ENCODE measurements at places on chromosomes 3 and 15. TPM values are rescaled to one million over a fixed set of nuclear protein-coding genes. Genes with fewer than 3 reads are reported as not detected.

Gene TIMP4
- 0.51 TPM for total RNA-seq

- DNase-seq = no peak
Measured at GRCh38 chr3:132679911-132680310, 19.8 kb downstream of the UBA5 start.

DNA sequence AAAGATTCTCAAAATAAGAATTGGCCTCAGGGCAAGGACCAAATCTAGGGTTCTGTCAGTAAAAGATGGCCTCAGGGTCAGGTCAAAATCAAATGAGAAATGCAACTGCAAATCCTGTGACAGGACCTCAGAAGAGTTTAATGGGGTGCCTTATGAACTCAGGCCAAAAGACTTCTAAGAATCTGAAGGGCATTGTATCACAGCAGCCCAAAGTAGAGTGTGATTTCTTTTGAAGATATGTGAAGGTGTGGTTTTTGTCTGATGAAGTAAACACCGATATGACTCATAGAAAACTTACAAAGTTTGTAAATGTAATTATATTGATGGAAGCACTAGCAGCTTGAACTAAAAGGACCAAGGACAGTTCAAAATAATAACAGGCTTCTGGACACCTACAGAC, 966.1 kb downstream of the AGBL1 start:
- DNase-seq = no peak

DNA sequence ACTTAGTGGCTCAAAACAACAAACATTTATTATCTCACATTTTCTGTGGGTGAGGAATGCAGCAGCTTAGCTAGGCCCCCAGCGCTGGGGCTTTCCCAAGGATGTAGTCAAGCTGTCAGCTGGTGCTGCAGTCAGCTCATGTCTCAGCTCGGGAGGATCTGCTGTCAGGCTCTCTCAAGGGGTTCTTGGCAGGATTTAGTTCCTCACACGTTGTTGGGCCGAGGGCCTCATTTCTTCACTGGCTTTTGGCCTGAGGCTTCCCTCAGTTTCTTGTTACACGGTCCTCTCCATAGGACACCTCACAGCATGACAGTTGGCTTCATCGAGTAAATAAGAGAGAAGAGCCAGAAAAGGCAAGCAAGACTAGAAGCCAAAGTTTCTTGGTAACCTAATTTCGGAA, 13.7 kb upstream of the U2SURP start:
- DNase-seq = peak; percentile 41

- DNase-seq = no peak
Measured at GRCh38 chr3:190886945-190887344, 24.5 kb upstream of the GMNC start.

Gene LHFPL4
- under 0.01 TPM for total RNA-seq

- no peak for DNase-seq
Measured at GRCh38 chr3:106629215-106629832, 747.9 kb upstream of the CCDC54 start.

Gene TMOD2
- total RNA-seq = 19.1 TPM

DNA sequence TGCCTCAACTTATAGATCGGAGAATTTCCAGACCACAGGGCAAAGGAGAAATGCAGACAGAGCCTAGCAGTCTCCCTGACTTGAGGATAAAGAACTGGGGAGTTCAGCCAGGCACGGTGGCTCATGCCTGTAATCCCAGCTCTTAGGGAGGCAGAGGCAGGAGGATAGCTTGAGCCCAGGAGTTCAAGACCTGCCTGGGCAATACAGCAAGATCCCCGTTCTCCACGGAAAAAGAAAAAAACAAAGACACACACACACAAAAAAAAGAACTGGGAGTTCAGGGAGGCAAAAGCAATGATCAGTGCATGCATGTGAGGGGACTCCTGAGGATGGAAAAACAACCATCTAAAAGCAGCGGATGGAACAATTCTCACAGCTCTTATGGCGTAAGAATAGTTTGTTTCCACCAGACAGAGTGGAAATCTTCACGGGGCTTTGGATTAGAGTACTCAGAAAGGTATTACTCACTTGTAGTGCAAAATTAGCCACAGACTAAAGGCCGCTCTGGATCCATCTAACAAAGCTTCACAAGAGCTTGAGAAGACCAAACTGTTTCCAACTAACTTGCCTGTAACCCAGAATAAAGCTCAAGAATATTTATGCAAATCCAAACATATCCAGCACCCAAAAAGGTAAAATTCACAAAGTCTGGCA, 16.3 kb downstream of the SEC11A start:
- DNase-seq = no peak

DNA sequence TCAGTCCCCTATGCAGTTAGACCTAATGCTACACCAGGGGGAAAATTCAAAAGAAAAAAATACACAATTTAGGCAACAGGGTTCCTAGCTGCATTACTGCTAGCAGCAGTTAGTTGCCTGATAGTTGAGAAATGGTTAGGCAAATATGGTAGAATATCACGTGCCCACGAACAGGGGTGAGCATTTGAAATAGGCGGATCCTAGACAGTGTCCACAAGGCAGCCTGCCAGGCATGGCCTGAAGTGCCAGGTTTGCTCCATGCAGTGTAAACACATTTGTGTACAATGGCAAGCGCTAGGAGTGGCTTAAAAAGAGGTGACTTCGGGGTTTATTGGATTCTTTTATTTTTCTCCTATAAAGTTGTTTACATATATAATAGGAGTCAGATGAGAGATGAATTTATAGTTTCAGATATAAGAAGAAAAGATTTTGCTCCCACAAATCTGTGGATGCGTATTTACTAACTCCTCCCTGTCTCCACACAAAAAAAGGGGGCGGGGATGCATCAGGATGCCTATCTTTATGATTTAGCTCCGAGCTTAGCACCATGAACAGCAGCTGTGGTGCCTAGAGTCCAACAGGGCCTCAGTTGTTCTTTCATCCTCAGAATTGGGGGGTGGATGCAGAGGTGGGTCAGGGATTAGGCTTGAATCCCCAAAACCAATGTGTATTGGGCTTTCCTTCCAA, 3.9 kb upstream of the TGM4 start:
- DNase-seq = no peak

Gene FANCD2OS
- not detected for total RNA-seq

- no peak for DNase-seq
Measured at GRCh38 chr15:80026310-80026709, 33.2 kb upstream of the ZFAND6 start.

DNA sequence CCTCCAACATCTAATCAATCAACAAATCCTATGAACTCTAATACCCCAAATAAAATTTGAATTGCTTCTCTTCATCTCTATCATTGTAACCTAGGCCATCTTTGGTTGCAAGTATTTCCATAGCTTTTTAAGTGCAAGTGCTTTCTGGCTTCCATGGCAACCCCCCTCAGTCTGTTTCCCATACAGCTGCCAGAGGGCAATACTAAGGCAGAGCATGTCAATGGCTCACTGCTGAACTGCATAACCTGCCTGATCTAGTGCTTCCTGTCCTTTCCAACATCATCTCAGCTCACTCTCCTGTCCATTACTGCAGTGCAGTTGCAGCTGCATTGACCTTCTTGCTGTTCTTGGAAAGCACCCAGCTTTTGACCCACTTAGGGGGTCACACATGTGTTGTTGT, 198.4 kb downstream of the WNT5A start:
- DNase-seq = no peak

DNA sequence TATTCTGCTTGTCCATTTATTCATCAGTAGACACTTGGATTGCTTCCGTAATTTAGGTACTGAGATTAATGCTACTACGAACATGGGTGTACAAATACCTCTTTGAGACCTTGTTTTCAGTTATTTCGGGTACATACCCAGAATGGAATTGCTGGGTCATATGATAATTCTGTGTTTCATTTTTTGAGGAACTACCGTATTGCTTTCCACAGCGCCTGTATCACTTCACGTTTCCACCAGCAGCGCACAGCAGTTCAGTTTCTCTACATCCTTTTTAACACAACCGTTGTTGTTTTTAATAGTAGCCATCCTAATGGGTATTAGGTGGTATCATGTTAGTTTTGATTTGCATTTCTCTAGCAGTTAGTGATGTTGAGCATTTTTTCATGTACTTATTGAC, 9.5 kb downstream of the PAK2 start:
- no peak for DNase-seq

Gene CD86
- total RNA-seq = not detected

GRCh38 chr15:44738340-44738984, 2.1 kb downstream of the TRIM69 start:
- DNase-seq = peak; percentile 64

- DNase-seq = peak; percentile 74
Measured at GRCh38 chr3:188707381-188708288, 464.1 kb upstream of the TPRG1 start.

DNA sequence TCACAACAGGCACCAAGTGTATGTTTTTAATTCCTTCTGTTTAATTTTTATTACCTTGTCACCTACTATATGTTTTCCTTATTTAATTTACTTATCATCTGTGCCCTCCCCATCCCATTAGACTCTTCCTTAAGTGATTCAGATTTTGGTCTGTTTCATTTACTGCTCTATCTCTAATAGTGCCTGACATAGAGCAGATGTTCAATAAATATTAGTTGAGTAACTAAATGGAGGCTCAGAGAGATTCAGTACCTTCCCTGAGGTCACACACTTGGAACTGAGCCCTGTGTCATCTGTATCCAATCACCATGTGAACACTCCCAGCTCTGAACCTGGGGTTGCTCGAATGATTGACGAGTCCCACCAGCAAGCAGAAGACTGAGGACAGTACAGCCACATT, 318.1 kb upstream of the WNT5A start:
- no peak for DNase-seq

- no peak for DNase-seq
Measured at GRCh38 chr3:94256888-94257813, 194.3 kb downstream of the NSUN3 start.

- DNase-seq = no peak
Measured at GRCh38 chr3:177598097-177598833, 401.0 kb upstream of the TBL1XR1 start.

Gene MME
- total RNA-seq = 1.3 TPM

DNA sequence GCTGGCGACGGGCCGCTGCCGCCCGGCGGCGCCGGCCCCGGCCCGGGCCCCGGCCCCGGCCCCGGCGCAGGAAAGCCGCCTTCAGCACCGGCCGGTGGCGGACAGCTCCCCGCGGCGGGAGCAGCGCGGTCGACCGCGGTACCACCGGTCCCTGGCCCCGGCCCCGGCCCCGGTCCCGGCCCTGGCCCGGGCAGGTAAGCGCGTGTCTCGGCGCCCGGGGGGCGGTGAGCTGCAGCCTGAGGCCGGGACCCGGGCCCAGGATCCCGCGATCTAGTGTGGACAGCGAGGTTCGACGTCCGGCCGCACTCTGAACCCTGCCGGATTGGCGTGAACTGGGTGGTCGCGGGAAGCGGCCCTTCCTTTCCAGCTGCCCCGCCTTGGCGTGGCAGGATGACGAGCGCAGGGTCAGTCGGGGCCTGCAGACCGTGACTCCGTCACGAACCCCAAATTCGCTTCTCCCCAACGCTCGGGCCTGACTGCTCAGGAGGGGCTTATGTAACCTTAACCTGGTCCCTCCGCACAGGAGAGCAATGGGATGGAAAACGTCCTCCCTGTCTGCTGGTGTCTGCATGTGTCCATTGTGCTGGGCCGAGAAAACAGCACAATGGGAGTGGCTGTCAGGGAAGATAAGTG, 472 bp downstream of the BSN start:
- peak; percentile 51 for DNase-seq

Gene ITIH3
- total RNA-seq = 0.64 TPM

DNA sequence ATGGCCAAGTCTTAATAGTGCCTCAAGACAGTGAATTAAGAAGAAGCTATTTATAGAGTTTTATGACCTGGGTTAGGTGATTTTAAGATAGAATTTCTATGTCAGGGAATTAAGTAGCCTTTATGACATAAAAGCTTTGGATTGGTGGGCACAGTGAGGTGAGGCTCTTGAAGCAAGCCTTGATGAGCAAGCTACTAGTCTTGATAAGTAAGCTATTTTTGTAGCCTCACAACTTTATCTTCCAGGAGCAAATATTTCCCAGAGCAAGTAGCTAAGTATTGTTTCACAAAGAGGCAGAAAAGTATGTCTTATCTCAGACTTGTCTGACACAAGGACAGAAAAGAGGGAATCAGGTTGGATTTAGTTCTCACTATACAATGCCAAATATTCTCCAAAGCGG, 491.7 kb upstream of the RASGRP1 start:
- DNase-seq = no peak

Gene P3H2
- total RNA-seq = 13.7 TPM

Gene SNAP23
- total RNA-seq = 154 TPM

Gene OCA2
- not detected for total RNA-seq

DNA sequence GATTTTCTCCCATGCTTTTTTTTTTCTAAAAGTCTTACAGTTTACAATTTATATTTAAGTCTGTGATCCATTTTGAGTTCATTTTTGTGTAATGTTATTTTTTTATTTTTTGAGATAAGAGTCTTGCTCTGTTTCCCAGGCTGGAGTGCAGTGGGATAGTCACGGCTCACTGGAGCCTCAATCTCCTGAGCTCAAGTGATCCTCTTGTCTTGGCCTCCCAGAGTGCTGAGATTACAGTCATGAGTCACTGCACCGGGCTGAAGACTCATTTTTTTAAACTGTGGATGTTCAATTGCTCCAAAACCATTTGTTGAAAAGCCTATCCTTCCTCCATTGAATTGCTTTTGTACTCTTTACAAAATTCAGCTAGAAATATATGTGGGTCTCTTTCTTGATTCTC, 19.5 kb downstream of the LNP1 start:
- no peak for DNase-seq

- DNase-seq = no peak
Measured at GRCh38 chr15:68504681-68505170, 72.8 kb upstream of the ITGA11 start.

DNA sequence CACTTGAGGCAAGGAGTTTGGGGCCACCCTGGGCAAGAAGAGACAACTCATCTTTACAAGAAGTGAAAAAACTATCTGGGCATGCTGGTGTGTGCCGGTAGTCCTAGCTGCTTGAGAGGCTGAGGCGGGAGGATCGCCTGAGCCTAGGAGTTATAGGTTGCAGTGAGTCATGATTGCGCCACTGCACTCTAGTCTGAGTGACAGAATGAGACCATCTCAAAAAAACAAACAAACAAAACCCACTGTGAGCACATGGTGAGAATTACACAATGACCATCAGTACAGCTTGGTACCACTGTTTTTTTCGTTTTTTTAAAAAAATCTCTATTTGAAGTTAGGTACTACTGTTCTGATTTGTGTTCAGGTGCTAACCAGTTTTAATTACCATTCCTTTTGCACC, 13.6 kb downstream of the VPS39 start:
- DNase-seq = no peak

DNA sequence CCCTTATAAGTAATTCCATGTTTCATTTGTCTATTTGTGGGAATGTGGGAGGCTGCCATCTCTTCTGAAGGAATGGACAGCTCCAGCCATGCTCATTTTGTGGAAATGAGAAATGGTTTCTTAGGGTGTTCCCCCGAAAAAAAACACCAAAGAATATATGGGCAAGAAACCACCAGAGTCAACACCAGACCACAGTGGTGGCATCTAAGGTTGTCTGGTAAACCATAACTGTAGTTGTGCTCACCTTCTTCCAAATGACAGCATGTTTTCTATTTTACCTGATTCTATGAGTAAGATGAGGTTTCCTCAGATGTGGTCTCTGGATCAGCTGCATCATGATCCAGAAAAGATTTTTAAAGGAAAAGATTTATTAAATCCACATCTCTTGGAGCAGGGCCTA, 217.0 kb upstream of the C2CD4B start:
- no peak for DNase-seq

Measured in dermis microvascular lymphatic vessel endothelial cell (primary cell).